HuH-7.5 (cell line): ENCODE measurements at places on chromosomes 1 and 21.

DNA sequence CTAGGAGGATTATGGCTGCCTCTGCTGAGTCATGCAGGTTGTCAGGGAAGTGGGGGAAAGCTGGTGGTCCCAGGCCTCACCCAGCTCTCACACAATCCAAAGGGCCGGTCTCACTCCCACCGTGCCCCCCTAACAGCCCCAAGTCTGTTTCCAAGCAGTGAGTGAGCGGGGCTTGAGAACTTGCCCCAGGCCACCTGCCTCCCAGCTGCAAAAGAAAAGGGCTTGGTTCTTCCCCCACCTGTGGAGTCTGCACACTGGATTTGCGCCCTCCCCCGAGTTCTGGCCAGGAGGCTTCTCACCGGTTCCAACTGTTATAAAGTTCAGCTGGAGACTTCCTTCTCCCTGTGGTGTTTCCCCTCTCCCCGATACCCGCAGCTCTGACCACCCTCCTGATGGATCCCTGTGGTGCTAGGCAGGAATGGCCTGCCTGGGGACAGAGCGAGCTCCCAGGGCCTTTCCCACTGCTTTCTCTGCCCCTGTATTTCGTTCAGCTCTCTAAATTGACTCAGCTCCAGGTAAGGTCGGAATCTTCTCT lies 222.3 kb downstream of the BARHL2 start:
- DNase-seq: no peak

DNA sequence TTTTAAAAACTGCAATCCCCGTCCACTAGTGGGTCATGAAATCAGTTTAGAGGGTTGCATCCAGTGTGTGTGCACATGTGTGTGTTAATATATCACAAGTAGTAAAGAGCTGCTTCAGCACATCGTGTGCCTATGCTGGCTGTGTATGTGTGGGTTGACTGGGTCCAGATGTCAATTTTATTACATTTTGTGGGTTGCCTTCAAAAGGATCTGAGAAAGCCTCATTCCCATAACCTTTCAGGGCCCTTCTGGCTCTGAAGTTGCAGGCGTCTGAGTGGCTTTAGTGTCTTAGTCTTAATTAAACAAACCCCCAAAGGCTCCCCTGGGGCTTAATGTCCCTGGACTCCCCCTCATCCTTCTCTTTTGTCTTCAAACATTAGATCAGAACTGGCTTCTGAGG lies 19.8 kb downstream of the PLA2G2D start:
- no peak for DNase-seq

- no peak for DNase-seq
Observed at GRCh38 chr1:44067266-44068250, 36.3 kb upstream of the SLC6A9 start.

DNA sequence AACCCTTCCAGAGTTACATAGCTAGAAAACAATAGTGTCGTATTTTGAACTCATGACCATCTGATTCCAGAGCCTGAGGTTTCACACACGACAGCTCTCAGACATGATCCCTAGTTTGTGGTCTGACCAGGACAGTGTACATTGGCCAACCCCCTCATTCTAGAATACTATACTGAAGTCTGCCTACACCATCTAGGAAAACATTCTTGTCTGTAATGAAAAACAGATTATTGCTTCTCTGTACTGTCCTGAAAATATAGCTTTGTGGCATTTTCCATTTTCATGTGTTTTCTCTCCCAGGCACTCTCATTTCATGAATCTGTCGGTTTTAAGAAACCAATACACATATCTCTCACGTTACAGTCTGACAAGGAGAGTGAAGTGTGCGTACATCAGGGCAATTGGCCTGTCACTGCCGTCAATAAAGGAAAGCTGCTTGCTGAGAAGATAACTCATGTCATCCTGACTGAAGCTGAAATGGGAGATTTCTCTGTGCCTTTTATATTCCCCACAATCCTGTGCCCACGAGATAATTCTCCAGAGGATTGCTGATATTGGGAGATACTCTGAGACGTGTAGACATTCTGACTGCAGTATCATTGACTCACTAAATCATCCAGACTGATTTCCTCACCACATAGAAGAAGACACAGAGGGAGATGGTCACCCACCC lies 585.6 kb downstream of the PLPP3 start:
- DNase-seq: no peak

GRCh38 chr1:24283326-24284155 lies 35.6 kb upstream of the GRHL3 start:
- no peak for DNase-seq

DNA sequence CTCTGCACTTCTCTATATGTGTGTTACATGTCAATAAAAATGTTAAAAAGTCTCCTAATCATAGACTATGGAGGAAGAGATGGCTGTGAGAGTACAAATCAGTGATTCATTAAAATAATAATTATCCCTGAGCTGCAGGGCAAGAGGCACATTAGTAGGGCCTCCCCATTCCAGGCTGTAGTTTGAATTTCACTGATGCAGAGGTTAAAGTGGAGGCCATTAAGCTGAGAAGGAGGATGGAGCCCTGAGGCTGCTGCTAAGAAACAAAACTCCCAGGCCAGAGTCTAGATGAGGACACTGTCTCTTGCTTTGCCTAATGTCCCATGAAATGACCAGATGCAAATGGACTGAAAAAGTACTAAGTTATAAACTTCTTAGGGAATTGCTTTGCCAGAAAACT lies 89.1 kb upstream of the WDR26 start:
- DNase-seq: no peak

GRCh38 chr1:147247656-147248238 lies 5.3 kb downstream of the CHD1L start:
- DNase-seq: no peak
